Mesenchymal stem cell (in vitro differentiated cells and primary cell): ENCODE measurements at places on chromosomes 4 and X.

- no peak for DNase-seq
These were observed 108.3 kb downstream of the JADE1 start for GRCh38 chr4:128917781-128918180.

DNA sequence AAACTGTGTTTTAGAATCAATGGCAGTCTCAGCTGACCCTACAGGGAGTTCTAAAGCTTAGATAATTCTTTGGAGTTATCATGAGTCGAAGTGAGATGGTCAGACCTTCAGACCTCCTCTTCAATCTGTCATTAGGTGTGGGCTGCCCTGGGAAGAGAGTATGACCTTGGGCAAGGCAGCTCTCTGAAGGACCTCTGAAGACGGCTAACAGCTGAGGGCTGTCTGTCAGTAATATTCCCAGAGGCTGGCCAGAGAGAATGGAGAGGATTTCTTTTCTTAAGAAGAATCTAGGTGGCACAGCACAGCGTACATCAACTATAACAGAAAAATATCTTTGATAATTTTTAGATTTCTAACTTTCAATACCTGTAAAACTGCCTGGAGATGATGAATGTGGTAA is 379.4 kb downstream of the ZNF674 start:
- no peak for DNase-seq

DNA sequence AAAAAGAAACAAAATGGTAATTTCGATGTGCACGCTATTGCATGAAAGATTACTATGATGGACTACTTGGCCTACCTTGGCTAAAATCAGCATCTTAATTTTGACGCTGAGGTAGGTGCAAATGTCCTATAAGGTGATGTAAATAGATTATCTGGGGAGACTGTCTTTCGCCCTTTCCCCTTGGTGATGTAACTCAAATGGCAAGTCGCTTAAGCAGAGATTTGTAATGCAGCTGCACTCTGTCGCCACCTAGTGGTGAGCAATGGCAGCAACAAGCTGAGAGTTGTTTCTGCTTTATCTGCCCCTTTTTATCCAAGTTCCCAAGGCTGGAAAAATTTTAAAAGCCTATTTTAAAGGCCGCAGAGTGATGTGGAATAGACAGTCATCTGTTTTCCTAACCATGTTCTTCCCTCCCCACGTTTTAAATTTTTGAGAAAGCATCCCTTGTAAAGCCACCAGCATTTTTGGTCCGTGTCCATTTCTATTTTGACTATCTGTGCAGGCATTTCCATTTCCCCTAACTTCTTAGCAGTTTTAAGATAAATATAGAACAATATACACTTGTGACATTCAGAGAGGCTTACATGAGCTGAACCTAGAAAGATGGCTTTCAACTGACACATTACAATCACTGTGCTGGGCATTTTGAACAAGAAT is 62.4 kb upstream of the PDLIM3 start:
- DNase-seq = peak; percentile 84

- no peak for DNase-seq
These were observed 12.0 kb upstream of the UNC5C start for GRCh38 chr4:95560774-95561173.

GRCh38 chr4:76639288-76639687 is 204.3 kb downstream of the SHROOM3 start:
- no peak for DNase-seq
